ENCODE measurements at places on chromosomes 3 and 15.

DNA sequence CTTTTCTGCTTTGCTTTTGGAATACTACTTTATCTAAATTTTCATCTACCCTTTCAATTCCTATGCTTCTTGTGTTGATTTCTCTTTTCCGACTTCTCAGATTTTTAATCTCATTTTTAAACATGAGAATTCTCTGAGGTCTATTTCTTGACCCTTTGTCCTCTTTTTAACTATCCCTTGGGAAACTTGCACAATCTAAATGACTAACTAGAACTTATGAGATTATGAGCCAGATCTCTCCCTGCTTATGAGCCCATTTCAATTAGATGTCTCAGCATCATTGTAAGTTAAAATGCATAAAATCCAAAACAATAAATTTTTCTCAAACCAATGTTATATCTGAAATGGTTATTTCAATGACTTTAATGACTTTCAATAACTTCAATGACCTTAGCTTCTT is 296.9 kb upstream of the AGTR1 start:
- no peak for DNase-seq

DNA sequence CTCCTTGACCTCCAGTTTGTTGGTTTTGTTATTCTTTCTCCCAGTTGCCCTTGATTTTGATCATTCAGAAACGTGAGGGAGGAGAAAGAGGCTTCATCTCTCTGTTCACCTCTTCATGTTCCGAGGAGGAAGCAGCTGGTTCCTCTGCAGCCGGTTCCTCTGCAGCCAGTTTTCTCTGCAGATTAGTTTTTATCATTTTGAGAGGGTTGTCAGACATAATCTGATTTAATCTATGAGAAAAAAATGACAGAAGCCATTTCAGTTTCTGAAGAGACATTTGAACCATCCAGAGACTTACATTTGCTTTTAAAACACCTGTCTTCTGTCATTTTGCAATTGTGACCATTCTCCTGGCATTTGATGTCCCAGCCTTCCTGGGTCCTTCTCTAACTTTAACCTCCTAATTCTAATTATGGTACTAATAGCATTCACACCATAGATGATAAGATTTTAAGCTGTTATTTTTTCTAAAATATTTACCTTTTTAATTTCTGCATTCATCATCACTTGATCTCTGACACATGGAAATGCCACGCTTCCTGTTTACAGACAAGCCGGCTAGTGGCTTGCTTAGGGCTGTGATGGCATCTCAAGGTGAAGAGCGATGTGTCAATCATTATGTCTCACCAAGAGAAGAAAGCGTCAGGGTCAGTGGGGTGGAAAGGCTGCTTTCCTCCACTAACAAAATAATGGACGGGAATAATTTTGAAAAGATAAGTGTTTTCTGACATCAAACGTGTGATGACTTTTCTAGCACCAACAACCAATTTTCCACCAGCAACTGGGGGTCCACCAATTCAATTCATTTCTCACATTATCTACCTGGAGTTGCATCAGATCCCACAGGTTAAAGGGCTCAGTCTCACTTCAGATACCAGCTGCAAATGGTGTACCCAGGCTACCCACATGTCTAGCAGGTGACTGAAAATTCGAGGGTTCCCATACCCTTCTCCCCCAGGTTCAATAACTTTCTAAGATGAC is 76.4 kb downstream of the CHRNA7 start:
- no peak for DNase-seq

GRCh38 chr15:25790000-25790660 is 73.0 kb downstream of the ATP10A start:
- peak; percentile 44 for DNase-seq

GRCh38 chr3:119652306-119653033 is 7.9 kb downstream of the POPDC2 start:
- no peak for DNase-seq

DNA sequence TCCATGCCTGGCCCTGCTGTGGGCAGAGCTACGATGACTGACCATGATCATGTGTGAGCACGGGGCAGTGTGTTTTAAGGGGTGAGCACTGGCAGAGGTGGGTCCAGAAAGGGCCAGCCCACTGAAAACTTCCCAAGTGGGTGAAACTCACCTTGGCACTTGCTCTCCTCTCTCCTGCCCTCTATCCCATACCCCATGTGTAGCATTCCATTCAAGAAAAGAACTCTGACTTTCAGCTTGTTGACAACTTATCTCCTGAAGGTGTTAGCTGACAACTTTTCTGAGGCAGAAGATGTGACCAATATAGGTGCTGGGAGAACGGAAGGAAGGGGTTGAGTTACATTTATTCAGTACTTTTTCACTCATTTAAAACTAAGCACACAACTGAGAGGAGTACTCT is 305.2 kb downstream of the RORA start:
- no peak for DNase-seq

- no peak for DNase-seq
Measured at GRCh38 chr3:144264350-144264749, 292.7 kb downstream of the DIPK2A start.

- DNase-seq, result no peak
Measured at GRCh38 chr15:80645494-80646065, 49.5 kb upstream of the ABHD17C start.

GRCh38 chr15:75407083-75407482 is 38.7 kb upstream of the MAN2C1 start:
- DNase-seq, result no peak

DNA sequence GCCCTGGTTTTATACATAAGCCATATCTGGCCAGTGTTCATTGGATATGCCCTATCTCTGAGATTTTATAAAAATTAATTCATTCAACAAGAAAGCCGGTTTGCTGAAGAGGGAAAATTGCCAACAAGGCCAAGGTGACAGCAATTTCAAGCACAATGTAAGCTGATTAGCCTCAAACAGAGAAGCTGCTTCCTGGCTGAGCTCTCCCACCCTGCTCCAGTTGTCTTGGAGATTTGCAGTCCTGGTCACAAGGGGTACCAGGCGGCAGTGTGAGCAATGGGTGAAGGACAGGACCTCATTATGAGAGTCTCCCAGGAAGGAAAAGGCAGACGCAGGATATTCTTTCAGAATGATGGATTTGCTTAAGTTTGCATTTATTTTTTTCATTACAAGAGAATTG is 5.4 kb upstream of the THSD4 start:
- no peak for DNase-seq

DNA sequence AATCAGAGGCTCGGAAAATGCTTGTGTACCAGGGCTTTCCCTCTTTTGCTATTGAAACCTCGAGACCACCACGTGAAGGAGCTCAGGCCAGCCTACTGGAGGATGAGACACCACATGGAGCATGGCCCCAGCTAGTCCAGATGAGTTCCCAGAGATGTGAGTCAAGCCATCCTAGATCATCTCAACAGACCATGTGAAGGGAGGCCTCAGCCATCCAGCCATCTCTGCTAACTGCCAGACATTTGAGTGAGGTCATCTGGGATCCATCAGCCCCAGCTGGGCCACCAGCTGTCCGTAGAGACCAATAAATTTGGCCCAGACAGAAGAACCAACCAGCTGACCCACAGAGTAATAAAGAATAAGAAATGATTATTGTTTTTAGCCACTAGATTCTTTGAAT is 62.8 kb upstream of the PROK2 start:
- DNase-seq, result no peak

DNA sequence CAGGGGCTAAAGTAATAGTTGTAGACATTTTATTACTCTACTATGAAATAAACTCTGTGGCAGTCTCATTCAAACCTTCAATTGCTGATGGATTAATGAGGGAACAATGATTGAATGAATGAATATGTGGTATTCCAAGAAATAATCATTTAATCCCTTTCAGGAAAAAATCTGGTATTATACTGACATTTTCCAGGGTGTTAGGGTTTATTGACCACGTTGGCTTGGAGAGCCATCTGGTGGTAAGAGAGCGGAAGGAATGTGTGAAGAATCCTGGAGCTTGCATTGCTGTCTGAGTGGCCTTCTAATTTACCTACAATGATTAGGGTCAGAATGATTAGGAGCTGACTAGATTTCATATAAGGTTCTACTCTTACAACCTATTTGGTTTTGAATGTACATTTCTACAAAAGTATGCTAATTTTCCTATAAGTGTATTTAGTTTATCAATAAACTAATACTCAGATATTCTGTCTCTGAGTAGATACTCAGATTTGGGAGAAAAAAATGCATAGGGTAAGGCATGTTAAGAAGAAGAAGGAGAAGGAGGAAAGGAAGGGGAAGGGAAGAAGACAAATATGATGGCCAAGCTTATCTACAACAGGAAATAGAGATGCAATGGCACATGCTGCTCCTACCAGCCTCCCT is 249.9 kb downstream of the ROBO1 start:
- no peak for DNase-seq

GRCh38 chr15:26260517-26261133 is 397.5 kb upstream of the ATP10A start:
- no peak for DNase-seq

GRCh38 chr15:64781299-64781698 is 5.9 kb upstream of the RBPMS2 start:
- DNase-seq, result no peak

DNA sequence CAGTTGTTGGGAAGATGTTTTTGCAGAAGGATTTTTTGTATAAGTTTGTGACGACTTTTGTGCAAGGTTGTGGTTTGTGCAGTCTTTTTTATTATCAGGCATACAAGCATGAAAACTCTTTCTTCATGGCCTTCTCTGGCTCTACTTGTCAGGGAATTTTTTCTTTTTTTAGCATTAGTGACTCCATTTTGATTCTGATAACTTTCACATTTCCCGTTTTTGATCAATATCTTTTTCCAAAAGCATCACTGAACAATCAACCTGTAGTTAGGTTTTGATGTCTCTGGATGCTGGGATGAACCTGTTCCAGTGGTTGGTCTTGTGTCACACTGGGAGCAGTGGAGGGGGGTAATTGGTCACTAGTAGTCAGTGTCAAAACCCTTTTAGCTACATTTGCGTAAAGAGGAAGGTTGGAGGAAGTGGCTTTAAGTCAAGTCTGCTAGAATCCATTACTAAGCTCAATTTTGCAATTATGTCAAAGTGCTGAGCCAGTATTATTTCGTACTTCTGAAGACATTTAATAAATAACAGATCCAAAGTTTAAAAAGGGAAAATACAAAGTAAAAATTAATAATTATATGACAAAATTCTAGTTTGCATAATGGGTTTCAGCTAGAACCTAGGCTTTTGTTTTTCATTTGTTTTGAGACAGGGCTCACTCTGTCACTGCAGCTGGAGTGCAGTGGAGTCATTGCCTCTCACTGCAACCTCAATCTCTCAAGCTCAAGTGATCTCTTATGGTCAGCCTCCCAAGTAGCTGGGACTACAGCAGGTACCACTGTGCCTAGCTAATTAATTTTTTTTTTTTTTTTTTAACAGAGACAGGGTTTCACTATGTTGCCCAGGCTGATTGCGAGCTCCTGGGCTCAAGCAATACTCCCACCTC is 18.8 kb upstream of the CFAP161 start:
- no peak for DNase-seq

- DNase-seq, result no peak
Measured at GRCh38 chr3:141986548-141987107, 110.2 kb downstream of the ATP1B3 start.

- no peak for DNase-seq
Measured at GRCh38 chr3:138135833-138136194, 3.6 kb upstream of the A4GNT start.

GRCh38 chr3:71466483-71466882 is 117.0 kb downstream of the FOXP1 start:
- DNase-seq, result no peak

GRCh38 chr3:141346007-141346406 is 22.3 kb upstream of the ZBTB38 start:
- no peak for DNase-seq

DNA sequence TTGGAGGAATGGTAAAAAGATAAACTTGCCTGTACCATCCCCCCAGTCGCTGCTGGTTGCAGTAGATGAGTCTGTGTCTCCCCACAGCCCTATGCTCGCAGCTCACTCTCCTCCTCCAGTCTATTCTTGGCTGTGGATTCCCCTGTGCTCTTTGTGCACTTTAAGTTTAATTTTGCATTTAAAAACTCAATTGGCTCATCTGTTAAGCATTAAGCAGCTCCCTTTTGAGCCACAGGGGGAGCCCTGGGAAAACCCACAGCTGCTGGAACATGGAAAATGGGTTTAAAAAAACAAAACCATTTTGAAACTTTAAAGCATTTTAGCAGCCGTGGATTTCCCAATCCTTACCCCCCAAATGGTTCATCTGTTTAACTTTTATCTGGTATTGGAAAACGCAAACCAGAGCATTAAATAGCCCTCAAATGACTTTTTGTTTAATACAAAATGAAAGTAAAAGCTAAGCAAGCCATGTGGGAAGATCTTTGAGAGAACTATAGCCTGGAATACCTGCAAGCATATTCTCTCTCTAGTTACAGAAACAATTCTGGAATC is 536.9 kb downstream of the ZIC1 start:
- DNase-seq, result no peak

DNA sequence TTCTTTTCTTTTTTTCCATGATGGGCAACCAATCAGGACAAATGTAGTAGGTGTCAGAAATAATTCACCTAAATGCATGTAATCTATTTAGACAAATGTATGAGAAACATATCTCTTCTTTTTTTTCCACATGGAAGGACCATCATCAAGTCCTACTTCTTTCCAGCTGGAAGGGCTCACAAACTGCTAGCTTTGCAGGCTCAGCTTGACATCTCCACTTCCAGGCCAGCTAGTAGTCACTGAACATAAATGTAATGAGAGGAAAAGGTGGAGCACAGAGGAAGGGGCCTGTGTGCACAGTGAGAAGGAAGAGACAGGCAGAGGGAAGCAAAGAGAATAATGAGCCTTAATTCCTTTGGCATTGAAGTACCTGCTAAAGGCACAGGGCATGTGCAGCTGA is 504.9 kb downstream of the MCTP2 start:
- DNase-seq, result no peak

DNA sequence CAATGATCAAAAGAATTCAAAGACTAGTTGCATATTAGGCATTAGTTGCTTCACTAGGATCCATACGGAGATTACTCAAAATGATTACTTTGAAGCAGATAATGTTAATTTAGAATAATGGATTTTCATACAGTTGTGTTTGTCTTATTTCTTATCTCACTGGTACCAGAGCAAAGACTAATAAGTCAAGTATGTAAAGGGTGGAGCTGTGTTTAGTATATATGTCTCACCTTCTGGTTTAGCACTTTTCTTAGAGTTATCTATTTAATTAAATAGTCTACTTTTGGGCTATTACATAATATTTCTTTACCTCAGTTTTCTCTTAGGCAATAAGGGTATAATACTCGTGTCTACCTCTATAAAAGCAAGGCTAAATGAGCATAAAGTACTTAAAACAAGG is 18.8 kb downstream of the TMEM207 start:
- no peak for DNase-seq

DNA sequence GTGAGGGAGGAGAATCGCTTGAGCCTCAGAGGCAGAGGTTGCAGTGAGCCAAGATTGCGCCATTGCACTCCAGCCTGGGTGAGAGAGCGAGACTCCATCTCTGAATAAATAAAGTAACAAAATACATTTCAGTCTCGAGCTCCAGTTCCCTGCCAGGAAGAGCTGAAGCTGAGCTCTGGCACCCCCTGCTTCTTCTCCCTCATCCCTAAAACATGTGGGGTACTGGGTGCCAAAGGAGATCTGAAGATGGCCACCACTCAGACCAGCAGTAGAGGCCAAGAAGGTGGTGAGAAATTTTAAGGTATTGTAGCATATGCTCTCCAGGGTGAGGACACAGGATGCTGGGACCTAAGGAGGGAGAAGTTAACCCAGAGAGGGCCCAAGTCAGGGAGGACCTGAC is 75.0 kb upstream of the CGNL1 start:
- DNase-seq, result no peak

Data from stimulated activated naive CD4-positive, alpha-beta T cell treated with Interleukin-2 at 50 U/mL for 16 hours (primary cell).